ENCODE measurements at places on chromosomes 4 and X.

DNA sequence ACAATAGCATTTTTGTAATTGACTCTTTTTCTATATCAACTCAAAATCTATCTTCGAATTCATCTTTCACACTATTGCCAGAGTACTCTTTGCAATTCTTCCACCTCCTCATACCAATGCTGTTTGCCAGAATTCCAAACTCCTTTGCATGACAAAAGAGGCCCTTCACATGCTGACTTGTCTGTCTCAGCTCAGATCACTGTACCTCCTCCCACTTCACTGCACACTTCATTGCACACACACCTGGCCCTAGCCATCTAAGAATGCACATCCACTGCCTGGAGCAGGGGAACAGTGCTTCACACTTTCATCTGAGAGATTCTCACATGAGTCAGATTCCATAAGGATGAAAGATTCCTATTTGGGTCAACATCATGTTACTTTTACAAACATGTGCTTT lies 56.5 kb downstream of the PRDM5 start:
- peak; percentile 55 for DNase-seq

- no peak for DNase-seq
Observed at GRCh38 chr4:126264839-126265238, 950.1 kb downstream of the FAT4 start.

DNA sequence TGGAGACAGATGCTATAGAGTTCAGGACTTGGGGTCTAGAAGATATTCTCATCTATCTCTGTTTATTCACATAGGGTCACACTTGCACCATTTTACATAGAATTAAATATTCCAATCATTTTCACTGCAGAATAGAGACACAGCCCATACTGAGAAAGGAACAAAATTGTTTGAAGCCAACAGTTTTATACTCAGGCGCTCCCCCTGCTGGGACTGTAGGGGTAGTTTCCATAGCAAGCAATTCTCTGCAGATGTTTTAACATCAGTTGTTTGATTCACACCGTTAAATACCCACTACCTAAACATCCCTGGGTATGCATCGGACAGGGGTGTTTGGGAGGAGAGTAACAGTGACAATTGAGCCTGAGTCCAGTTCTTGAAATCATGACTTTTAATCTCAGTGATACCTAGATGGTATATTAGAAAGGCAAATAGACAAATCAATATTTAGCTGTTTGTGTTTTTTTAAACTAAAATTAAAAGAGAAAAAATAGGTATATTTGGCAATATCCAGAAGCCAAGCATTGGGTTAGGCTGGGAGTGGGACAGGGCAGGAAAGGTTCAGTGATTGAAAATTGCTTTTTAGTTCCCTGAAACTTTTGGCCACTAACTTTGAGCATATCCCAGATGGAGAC lies 33.8 kb downstream of the LONRF3 start:
- no peak for DNase-seq

DNA sequence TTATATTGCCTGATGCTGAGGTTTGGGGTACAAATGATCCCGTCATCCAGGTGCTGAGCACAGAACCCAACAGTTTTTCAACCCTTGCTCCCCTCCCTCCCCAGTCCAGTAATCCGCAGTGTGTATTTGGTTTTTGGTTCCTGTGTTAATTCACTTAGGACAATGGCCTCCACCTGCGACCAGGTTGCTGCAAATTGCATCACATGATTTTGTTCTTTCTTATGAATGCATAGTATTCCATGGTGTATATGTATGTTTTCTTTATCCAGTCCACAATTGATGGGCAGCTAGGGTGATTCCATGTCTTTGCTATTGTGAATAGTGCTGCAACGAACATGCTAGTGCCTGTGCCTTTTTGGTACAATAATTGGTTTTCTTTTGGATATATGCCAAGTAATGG lies 25.4 kb downstream of the GABRQ start:
- DNase-seq = no peak

DNA sequence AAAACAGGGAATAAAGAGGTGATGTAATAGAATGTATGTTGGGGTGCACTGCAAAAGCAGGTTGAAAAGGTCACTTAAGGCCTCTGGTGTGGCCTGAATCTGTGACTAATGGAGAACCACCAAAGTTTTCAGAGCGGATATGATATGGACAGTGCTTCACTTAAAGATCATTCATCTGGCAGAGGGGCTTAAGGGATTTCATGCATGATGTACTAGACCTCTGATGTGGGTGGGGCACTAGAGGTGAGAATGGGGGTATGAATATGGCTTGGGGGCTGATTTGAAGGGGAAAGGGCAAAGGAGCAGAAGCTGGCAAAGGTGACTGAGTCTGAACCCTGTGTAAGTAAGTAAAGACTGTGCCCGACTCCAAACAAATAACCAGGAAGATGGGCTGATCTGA lies 62.4 kb upstream of the MCF2 start:
- DNase-seq = no peak

- DNase-seq = no peak
Observed at GRCh38 chr4:77043507-77044136, 32.2 kb downstream of the CCNI start.

GRCh38 chr4:14977830-14978229 lies 24.5 kb upstream of the CPEB2 start:
- no peak for DNase-seq

Measured in islet precursor cell (in vitro differentiated cells).